ENCODE measurements at places on chromosomes 7 and 10.
A peak's percentile ranks its signal among the peaks of the same experiment; 100 is the strongest.

GRCh38 chr10:120584786-120585185, 127.8 kb downstream of the PLPP4 start:
- no peak for DNase-seq

GRCh38 chr10:10527861-10528562, 489.7 kb upstream of the CELF2 start:
- DNase-seq: no peak

- peak; percentile 88 for DNase-seq
Observed at GRCh38 chr10:79241990-79242619, 105.2 kb upstream of the PPIF start.

- DNase-seq: peak; percentile 66
Observed at GRCh38 chr7:20329389-20330238, 1.1 kb upstream of the ITGB8 start.

DNA sequence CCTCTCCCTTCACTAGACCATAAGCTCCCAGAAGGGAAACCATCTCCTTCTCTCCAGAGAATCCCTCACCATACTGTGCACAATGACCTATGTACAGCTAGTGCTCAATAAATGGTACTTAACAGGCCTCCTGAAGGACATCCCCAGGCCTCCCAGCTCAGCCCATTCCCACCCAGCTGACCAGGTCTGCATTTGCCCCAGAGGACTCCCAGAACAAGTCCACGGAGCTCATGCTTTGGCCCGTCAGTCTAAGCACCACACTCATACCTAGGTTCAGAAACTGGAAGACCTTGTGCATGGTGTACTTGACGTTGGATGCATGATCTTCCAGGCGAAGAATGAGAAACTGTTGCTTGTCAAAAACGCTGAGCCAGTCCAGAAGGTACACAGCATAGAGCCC, 81.3 kb downstream of the CHST15 start:
- DNase-seq: no peak

- DNase-seq: no peak
Observed at GRCh38 chr10:31864834-31865518, 63.7 kb downstream of the ARHGAP12 start.

DNA sequence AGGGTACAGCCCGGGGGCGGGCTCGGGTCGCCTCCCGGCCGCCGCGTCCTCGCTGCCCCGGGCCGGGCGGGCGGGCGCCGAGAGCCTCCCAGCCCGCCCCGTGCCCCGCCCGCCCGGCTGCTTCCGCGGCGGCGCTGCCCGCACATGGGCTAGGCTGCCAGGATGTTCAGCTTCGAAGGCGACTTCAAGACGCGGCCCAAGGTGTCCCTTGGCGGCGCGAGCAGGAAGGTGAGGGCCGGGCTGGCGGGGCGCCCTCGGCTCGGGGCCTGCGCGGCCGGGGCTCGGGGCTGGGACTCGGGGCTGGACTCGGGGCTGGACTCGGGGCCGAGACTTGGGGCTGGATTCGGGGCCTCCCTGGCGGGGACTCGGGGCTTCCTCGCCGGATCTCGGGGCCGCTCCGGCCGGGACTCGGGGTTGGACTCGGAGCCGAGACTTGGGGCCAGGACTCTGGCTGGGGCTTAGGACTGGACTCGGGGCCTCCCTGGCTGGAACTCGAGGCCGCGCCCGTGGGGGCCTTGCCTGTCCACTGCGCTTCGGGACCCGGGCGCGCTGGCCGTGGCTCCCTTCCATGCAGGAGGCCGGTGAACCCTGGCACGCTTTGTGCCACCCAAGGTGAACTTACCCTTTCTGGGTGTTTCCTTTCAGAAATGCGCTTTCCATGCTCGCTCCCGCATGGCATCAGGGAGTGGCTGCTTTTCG, 534 bp downstream of the UBE3C start:
- no peak for DNase-seq
